ENCODE measurements at places on chromosomes 11 and 22.

DNA sequence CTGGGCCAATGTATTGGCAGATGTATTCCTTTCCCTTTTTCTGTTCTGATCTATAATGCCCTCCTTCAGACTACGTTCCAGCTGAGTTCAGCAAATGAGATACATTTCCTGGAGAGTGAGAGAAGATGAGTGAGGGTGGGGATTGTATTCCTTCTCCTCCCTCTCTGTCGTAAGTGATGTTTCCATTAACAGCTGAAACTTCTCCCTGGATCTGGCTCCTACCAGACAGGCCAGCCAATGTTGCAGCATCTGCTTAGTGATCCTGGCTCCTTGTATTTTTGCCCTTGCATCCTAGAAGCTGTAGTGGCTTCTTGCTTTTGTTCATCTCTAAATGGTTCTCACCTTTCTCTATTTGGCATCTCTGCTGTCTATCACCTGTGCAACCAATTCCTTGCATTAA lies 48.2 kb upstream of the MTMR2 start:
- DNase-seq, result no peak

- DNase-seq, result no peak
Measured at GRCh38 chr22:35938226-35938625, 90.4 kb downstream of the RBFOX2 start.

DNA sequence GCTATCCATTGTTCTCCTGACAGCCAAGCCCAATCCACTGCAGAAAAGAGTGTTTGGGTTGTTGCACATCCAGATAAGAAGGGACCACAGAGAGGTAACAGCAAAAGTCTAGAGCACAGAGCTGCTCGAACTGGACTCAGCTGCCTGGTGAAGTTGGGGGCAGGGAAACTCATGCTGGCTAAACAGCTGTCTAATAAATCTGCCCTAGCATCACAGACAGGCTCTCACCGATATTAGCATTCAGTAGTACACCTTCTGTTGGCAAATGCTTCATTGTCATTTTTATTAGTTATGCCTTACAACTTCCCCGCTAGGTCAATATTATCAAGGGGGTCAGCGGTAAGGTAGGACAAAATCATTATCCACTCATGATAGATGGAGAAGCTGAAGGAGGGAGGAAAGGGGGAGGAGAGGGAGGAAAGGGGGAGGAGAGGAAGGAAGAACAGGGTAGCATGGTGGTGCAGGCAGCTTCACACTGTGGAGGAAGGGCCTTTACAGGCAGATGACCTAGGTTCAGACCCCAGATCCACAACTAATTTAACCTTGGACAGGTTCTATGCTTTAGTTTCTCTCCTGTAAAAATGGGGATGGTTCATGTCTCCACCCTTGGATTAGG lies 102.7 kb downstream of the LARGE1 start:
- no peak for DNase-seq

GRCh38 chr22:35172442-35172841 lies 84.9 kb upstream of the HMGXB4 start:
- DNase-seq, result peak; percentile 94

DNA sequence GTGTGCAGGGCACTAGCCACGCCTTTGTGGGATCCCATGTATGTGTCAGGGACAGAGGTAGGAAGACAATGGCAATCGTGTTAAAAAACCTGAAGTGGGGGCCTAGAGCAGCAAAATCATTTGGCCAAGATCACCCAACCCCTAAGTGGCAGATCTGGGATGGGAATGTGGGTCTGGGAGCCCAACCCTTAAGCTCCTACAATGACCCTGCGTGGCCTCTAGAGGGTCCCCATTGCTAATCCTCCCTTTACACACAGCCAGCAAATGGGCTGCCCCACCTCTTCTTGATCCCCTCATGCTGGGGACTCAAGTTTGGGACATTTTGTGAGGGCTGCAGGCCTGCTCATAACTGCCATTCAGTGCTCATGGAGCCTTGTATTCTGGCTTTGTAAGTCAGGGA lies 73.2 kb upstream of the SUSD2 start:
- DNase-seq, result no peak

GRCh38 chr11:94106716-94107115 lies 21.9 kb upstream of the PANX1 start:
- no peak for DNase-seq

GRCh38 chr11:73792584-73792983 lies 4.9 kb downstream of the MRPL48 start:
- no peak for DNase-seq

GRCh38 chr11:118290923-118291322 lies 13.6 kb upstream of the CD3E start:
- no peak for DNase-seq

GRCh38 chr11:93727985-93728791 lies 13.1 kb downstream of the TAF1D start:
- no peak for DNase-seq

- no peak for DNase-seq
Measured at GRCh38 chr11:68809506-68809905, 32.2 kb downstream of the CPT1A start.

DNA sequence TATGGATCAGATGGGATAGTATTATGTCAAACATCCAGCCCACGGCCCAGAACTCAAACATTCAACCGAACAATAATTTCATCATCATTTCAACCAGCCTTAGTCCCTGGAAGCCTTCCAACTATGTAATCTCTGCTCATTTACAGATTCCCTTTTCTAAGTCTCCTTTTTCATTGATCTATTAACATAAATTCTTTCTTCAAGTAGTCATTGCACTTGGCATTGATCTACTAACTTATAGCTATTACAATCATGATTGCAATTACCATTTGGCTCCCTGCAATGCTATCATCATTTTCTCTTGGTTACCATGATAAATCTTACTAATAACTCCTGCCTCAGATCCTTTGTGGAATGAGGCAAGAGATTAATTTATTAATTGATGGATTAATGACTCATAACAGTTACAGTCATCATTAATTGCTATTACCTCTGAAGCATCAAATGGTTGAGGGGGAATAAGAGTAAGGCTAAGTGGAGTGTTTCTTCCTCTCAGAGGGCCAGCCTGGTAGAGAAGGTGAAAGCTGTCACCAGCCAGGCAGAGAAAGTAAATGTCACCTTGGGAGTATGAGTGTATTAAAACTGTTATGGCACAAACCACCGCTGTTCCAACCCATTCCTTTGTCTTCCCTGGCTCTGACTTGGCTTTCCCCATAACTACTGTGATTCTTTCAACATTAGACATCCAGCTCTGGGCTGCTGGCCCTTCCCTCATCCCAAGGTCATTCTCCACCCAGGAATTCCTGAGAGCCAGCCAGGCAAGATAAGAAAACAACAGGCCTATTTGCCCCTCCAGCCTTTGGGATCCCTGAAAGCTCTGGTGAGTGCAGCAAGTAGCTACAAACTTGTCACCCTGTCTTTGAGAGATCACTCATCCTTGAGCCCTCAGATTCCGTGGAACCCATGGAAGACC lies 174.7 kb downstream of the RRAS2 start:
- DNase-seq, result no peak

GRCh38 chr22:21693333-21693998 lies 27.7 kb downstream of the PPIL2 start:
- DNase-seq, result no peak

GRCh38 chr22:27541836-27542235 lies 259.7 kb downstream of the MN1 start:
- no peak for DNase-seq

- no peak for DNase-seq
Measured at GRCh38 chr11:128207861-128208321, 379.5 kb downstream of the ETS1 start.
